Mucosa of descending colon (tissue), 3 donors: ENCODE measurements at places on chromosomes 5 and 9. TPM values are rescaled to one million over a fixed set of nuclear protein-coding genes. Genes with fewer than 3 reads are reported as not detected.

KCNV2 gene
- not detected for total RNA-seq

DNA sequence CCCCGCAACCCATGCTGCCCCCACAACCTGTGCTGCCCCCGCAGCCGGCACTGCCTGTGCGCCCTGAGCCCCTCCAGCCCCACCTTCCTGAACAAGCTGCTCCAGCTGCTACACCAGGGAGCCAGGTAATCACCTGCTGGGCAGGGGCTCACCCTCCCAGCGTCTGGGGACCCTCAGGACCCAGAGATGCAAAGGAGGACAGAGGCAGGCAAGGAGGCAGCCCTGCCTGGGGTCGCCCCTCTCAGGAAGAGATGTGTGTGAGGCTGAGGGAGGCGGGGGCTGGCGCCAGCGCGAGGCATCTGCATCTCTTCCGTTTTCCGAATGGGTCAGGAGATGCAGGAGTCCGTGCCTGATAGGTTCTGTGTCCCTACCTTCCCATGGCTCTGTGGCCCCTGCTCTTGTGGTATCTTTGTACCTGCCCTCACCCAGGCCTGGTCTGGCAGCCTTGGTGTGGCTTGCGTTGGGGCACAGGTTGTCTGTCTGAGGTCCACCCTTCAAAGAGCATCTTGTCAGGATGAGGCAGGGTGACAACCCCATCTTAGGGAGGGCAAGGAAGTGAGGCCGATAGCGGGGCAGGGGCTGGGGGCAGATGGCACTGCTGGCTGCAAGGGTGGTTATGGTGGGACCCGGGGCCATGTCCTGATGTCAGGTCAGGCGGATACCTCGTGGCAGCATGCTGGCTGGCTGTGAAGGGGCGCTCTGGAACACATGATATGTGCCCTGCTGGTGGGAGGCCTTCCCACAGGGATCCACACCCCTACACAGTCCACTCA is 75.7 kb downstream of the WNK2 start:
- DNase-seq, result no peak

DNA sequence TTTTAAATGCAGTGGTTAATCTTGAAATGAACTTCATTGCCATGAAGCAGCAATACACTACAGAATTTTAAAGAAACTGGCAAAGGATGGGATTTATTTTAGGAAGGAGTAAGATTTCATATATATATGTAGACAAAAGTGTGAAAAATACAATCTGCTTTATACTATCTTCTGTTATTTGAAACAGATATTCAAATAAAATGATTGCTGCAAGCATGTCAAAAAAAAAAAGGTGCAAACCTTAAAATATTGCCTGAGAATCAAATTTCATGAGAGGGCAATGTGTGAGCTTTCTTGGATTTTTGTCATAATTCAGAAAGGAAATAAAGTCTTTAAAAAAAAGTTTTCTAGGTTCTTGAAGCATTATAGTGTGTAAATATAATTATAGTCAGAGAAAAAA is 705.0 kb upstream of the CDH10 start:
- no peak for DNase-seq

DNA sequence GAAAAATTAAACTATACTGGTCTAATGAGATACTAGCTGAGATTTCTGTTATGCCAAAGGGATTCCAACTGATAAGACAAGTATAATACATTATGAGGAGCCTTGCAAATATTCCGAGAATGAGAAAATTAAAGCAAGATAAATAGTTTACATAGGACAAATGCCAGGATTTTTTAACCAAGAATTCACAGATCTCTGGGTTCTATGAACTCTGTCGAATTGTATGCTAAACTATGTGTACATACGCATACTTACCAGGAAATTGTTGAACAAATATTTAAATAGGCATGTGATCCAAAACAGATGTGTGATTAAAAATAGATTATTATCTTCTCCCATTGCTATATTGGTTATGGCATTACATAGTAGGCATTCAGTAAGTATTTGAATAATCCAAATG is 616.6 kb downstream of the GABRG2 start:
- no peak for DNase-seq

GRCh38 chr5:37090123-37090726 is 159.0 kb downstream of the CPLANE1 start:
- DNase-seq, result no peak

GRCh38 chr9:81391457-81391825 is 297.9 kb downstream of the TLE1 start:
- DNase-seq, result no peak

- no peak for DNase-seq
Measured at GRCh38 chr9:74555565-74555964, 58.4 kb downstream of the RORB start.

CNOT8 gene
- total RNA-seq, result 60.3 TPM

GRCh38 chr9:76810377-76810957 is 46.2 kb downstream of the PCA3 start:
- no peak for DNase-seq

MLANA gene
- not detected for total RNA-seq

DNA sequence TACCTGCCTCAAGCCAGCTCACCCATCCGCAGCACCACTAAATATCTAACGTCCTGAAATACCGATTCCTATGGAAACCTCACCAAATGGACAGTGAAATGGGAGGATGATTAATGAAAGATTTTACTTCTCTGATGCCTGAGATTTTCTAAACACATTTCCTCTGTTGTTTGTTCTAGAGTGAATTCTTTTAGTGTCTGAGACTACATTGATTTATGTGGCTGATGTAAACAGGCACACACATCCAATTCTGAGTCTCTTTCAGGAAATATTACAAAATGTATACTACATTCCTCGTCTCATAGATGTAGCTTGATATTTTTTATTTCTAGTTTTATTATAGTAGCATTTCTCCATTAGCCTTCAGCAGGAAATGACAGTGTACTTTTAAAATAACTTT is 20.5 kb upstream of the ADCY2 start:
- no peak for DNase-seq

DNA sequence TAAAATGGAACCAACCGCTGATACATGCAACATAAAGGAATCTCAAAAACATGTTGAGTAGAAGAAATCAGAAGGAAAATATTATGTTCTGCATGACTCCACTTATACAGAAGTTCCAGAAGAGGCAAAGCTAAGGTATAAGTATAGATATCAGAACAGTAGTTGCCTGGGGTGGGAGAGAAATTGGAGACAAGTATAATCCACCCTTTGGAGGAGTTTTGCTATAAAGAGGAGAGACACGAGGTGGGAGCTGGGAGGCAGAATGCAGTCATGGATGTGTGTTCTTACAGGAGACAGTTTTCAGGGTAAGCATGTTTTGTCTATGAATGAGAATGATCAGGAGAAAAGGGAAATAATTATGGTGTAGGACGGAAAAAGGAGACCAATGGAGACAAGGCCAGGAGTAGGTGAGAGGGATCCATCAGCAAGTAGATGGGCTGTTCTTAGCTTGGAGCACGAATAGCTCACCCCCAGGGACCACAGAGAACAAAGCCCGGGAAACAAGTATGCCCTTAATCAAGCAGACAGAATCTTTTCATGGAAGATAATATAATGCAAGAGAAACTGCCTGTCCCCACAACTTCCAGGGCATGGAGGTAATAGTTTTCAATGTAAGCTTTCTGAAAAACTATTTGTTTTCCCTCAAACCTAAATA is 72.2 kb downstream of the MED27 start:
- no peak for DNase-seq

- DNase-seq, result no peak
Measured at GRCh38 chr5:111820072-111820471, 63.1 kb upstream of the NREP start.

TTC23L gene
- 0.29 TPM for total RNA-seq

- no peak for DNase-seq
Measured at GRCh38 chr5:140262221-140262620, 40.7 kb downstream of the PFDN1 start.

GRCh38 chr5:31270396-31270795 is 76.9 kb downstream of the CDH6 start:
- no peak for DNase-seq

DNA sequence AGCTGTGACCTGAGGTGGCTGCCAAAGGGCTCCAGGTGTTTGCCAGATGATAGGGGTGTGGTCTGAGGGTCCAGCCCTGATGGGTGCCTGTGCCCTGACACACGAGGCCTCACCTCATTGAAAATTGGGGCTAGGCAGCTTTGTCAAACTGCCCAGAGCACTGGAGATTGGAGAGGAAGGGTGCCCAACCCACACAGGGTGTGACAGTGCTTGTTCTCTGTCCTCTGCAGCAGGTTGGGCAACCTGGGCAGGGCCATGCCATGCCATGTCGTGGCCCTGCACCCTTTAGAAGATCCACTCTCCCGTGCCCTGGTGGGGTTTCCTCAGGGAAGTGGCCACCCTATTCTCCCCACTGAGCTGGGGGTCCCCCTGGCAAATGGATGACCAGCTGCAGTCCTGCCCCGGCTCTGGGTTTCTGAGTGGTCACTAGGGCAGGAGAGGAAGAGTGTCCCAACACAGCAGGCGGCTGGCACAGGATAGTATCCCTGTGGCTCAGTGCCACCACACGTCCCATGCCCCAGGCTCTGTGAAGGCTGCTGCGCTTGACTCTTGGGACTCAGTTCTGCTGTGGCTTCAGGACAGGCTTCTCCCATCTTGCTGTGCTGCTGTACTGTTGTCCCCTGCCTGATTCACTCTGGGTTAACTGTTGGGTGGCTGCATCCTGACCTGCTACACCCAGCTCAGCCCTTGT is 100.8 kb upstream of the PITX1 start:
- DNase-seq, result peak; percentile 56

CCT5 gene
- 155 TPM for total RNA-seq

- DNase-seq, result no peak
Measured at GRCh38 chr5:116045821-116046220, 13.5 kb downstream of the ARL14EPL start.

GRCh38 chr5:50667023-50667652 is 701 bp downstream of the PARP8 start:
- DNase-seq, result peak; percentile 78

DNA sequence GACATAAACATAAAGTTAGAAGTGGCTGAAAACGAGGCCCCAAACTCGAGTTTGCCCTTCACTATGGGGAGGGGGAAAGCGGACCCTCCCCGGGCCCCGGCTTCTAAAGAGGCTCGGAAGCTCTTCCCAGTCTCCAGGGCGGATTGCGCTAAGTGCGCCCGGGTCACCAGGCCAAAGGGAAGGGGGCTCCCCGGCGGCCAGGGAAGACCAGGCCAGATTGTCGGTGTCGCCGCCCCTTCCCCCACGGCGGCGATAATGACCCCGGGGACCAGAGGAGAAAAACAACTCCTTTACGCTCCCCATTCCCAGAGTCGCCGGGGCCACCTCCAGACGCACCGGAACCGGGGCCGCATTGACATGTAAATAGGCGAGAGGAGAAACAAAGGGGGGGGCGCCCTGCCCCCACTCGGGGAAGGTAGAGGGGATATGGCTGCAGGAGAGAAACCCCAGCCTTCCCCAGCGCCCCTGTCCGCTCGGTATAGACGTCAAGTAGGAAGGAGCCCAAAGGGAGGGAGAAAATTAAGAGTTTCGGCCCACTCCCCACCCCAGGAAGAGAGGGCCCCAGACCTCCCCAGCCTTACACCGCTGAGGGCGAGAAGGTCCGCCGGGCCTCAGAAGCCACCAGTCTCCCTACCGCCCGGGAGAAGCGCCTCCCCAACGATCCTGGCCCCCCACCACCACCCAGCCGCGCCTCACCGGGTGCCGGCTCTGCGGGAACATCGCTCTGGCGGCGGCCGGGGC is 1.7 kb downstream of the TLE1 start:
- DNase-seq, result peak; percentile 78

- DNase-seq, result no peak
Measured at GRCh38 chr5:130773813-130774212, 391.2 kb downstream of the HINT1 start.

C5 gene
- 1.3 TPM for total RNA-seq
